ENCODE measurements at places on chromosomes 3 and 15. TPM values are rescaled to one million over a fixed set of nuclear protein-coding genes. Genes with fewer than 3 reads are reported as not detected.

- DNase-seq, result no peak
- H3K27ac ChIP-seq, result no peak overlapping the region
- H3K27me3 ChIP-seq, result no peaks in the 10 kb centered on the region
- H3K36me3 ChIP-seq, result no peaks in the 10 kb centered on the region
Observed at GRCh38 chr3:9834520-9835380, 9.1 kb downstream of the RPUSD3 start.

DNA sequence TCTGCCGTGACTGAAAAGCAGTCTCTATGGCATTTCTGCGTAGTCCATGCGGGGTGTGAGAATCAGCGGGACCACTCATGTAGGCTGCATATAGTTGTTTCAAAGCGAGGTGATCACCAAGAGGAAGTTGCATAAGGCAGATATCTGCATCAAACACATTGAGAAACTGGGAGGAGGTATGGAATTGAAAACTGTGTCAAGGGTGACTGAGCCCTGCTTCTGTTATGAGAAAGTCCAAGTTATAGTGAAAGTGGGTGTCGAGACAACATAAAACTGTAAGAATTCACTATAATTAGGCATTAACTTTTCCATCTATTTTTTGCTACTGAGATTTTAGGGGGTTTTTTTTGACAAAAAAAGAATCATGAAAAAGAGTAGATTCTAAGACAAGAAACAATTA lies 109.3 kb downstream of the ZIC1 start:
- H3K4me1 ChIP-seq, result peaks cover 21% of the 10 kb centered on the region
- H3K4me3 ChIP-seq, result no peak overlapping the region
- DNase-seq, result no peak
- no peaks in the 10 kb centered on the region for H3K27me3 ChIP-seq

RAB7A gene
- total RNA-seq, result 51.2 TPM

GRCh38 chr3:13668136-13668535 lies 119.2 kb downstream of the FBLN2 start:
- H3K4me1 ChIP-seq, result no peaks in the 10 kb centered on the region
- no peak for DNase-seq
- no peak overlapping the region for H3K27ac ChIP-seq

ALDH1A2 gene
- total RNA-seq, result 30.8 TPM

FOXB1 gene
- total RNA-seq, result 9.6 TPM

CLSTN2 gene
- total RNA-seq, result 0.22 TPM

DNA sequence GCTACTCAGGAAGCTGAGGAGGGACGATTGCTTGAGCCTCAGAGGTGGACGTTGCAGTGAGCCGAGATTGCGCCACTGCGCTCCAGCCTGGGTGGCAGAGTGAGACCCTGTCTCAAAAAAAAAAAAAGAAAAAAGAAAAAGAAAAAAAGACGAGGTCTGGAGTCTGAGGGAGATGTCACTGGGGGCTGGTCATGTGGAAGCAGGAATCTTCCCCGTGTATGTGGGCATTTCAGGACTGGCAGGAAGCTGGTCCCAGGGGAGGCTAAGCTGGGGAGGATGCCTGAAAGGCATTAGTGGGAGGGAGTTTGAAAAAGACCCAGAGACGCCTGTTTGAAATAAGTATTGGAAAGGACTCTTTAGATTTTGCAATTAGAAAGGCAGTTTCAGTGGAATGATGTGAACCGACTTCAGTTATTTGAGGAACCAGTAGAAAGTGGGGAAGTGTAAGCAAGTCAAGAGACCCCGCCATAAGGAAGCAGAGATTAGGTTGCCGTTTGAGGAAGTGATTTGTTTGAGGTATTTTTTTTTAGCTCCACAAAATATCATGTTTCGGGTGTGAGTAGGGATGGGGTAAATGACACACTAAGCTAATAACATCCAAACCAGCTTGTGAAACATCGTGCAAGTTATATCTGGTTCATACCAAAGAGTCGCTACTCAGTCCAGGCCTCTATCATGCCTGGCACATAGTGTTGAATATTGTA lies 55.5 kb downstream of the ST6GAL1 start:
- H3K27me3 ChIP-seq, result no peaks in the 10 kb centered on the region
- H3K4me1 ChIP-seq, result no peaks in the 10 kb centered on the region
- no peak overlapping the region for H3K27ac ChIP-seq

PLA1A gene
- total RNA-seq, result not detected

P3H2 gene
- 9.0 TPM for total RNA-seq

DNA sequence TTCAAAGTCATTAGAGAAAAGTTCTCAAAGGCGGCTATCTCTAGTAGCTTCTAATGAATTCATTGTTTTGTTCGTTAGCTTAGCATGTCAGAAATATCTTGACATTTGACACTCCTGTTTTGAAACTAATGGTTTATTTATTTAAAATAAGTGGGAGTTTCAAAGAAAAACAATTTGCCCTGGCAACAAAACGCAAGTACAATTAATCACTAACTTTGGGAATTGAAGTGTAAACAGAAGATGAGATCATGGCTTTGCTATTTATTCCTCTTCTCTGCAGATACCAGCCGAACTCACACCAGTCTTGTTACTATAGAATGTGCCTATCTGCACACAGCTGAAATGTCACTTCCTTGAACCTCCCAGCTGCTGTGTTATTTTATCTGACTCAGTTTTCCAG lies 27.5 kb downstream of the MASP1 start:
- H3K4me3 ChIP-seq, result no peak overlapping the region
- no peaks in the 10 kb centered on the region for H3K4me1 ChIP-seq
- no peak for DNase-seq
- no peaks in the 10 kb centered on the region for H3K27me3 ChIP-seq
- H3K36me3 ChIP-seq, result no peaks in the 10 kb centered on the region
- H3K27ac ChIP-seq, result no peak overlapping the region

DNA sequence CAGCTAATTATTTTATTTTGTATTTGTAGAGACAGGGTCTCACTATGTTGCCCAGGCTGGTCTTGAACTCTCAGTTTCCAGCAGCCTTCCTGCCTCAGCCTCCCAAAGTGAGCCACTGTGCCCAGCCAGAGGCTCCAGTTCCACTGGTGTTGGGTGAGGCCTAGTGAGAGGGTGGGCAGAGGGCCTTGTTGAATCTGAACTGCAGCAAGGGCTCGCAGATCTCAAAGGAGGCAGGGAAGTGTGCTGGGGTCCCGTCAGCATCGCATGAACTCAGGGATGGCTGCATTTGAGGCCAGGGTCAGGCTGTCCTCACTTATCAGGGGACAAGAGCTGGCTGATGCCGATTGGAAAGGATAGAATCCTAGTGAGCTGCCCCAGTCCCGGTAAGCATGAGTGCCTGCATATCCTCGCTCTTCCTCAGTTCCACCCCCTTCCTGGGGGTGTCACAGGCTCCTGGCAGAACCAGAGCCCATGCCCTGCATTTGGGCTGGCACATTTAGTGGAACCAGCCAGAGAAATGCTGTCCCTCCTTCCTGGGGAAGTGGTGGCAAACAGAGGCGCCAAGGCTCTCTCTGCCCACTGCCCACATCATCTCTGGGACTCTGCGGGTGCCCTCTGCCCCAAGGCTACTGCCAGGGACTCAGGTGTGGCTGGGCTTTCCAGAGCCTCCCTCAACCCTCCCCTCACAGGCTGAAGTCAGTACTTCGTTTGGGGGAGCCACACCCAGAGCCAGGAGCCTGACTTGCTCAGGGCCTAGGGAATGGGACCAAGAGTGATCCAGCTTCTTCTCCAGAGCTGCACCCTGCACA lies 24.1 kb downstream of the ALS2CL start:
- no peak overlapping the region for H3K27ac ChIP-seq
- H3K36me3 ChIP-seq, result no peaks in the 10 kb centered on the region

GRCh38 chr3:141330718-141331376 lies 37.5 kb upstream of the ZBTB38 start:
- no peak overlapping the region for H3K27ac ChIP-seq
- H3K27me3 ChIP-seq, result no peaks in the 10 kb centered on the region
- H3K4me1 ChIP-seq, result peaks cover 7% of the 10 kb centered on the region
- no peak overlapping the region for H3K4me3 ChIP-seq
- DNase-seq, result no peak

EPHB3 gene
- total RNA-seq, result 2.3 TPM

ERICH6 gene
- total RNA-seq, result not detected

CCDC39 gene
- 3.3 TPM for total RNA-seq

- no peak overlapping the region for H3K27ac ChIP-seq
- no peak for DNase-seq
- peaks cover 45% of the 10 kb centered on the region for H3K4me1 ChIP-seq
- H3K27me3 ChIP-seq, result peaks cover 9% of the 10 kb centered on the region
- H3K36me3 ChIP-seq, result no peaks in the 10 kb centered on the region
Observed at GRCh38 chr15:70439304-70439877, 324.0 kb downstream of the UACA start.

- H3K27ac ChIP-seq, result no peak overlapping the region
- no peaks in the 10 kb centered on the region for H3K36me3 ChIP-seq
- DNase-seq, result no peak
Observed at GRCh38 chr3:183875411-183875810, 9.3 kb downstream of the PARL start.

GRCh38 chr15:67224889-67225288 lies 29.6 kb downstream of the AAGAB start:
- H3K27me3 ChIP-seq, result no peaks in the 10 kb centered on the region
- peaks cover 6% of the 10 kb centered on the region for H3K36me3 ChIP-seq
- H3K4me3 ChIP-seq, result no peak overlapping the region
- no peaks in the 10 kb centered on the region for H3K4me1 ChIP-seq

FRMD4B gene
- total RNA-seq, result 13.0 TPM

STAC gene
- total RNA-seq, result 9.6 TPM

GRCh38 chr3:145959457-145960088 lies 201.4 kb downstream of the PLOD2 start:
- H3K4me1 ChIP-seq, result no peaks in the 10 kb centered on the region
- H3K36me3 ChIP-seq, result no peaks in the 10 kb centered on the region
- no peak overlapping the region for H3K4me3 ChIP-seq
- no peak overlapping the region for H3K27ac ChIP-seq

NR1I2 gene
- 0.22 TPM for total RNA-seq

ROBO1 gene
- total RNA-seq, result 169 TPM

DNA sequence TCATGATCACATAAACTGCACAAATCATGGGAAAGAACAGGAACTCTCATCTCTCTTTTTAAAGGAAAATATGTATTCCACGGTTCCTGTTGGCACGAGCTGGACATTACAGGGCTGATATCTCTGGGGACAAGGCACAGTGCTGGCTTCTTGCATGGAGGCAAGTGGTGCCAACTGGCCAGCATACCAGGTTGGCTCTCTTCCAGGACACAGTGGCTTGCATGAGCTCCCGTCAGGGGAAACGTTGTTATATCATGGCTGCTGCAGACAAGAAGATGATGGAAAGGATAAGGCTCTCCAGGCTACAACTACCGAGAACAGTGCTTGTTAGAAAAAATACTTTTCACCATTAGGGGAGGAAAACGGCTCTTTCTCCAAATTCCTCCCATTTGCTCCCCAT lies 283.9 kb downstream of the RORA start:
- H3K4me3 ChIP-seq, result no peak overlapping the region
- DNase-seq, result no peak
- H3K27ac ChIP-seq, result no peak overlapping the region

GP9 gene
- total RNA-seq, result not detected

C3orf22 gene
- not detected for total RNA-seq

- no peaks in the 10 kb centered on the region for H3K36me3 ChIP-seq
- no peak overlapping the region for H3K27ac ChIP-seq
- H3K27me3 ChIP-seq, result no peaks in the 10 kb centered on the region
- H3K4me1 ChIP-seq, result no peaks in the 10 kb centered on the region
- H3K4me3 ChIP-seq, result no peak overlapping the region
Observed at GRCh38 chr3:48960841-48961413, 29.1 kb upstream of the P4HTM start.

DNA sequence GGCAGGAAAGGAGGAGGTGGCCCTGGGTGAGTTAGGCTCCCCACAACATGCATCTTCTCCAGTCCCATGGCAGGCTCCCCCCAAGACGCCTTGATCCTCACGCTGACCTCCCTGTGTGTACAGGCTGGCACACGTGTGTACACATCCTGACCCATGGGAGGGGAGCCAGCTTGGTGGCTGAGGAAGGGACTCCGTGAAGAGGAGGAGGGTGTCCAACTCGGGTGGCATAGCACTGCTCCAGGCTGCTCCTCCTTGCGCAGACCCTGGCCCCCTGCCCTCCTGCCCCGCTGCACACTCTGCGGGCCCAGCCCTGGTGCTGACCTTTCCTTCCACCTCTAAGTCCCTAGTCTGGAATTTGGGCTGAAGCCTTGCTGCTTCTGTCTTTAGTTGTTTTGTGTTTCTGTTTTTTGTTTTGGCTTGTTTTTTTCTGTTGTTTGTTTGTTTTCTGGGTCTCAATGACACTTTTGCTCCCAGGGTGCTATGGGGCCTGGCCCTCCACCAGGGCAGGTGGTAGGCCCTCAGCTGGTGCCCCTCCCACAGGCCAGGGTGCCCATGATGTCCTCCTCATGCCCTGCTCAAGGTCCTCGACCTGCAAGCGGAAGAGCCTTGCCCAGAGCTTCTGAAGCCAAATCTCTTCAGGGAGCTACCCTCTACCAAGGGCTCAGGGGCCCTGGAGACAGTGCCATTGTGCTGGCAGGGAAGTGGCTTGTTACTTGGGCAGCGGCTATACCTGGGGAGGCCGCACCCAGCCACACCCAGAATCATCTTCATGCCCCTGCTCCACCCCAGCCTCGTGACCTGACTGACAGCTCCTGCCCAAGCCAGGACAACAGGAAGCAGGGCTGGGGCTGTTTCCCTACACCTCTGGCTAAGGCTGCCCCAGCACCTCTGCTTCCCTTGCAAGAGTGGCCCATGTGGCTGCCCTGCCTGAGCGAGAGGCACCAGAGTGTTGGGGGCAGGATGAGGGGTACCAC lies 5.1 kb downstream of the EPHB3 start:
- H3K36me3 ChIP-seq, result no peaks in the 10 kb centered on the region
- H3K4me1 ChIP-seq, result peaks cover 56% of the 10 kb centered on the region
- no peak for DNase-seq
- H3K4me3 ChIP-seq, result no peak overlapping the region

DNA sequence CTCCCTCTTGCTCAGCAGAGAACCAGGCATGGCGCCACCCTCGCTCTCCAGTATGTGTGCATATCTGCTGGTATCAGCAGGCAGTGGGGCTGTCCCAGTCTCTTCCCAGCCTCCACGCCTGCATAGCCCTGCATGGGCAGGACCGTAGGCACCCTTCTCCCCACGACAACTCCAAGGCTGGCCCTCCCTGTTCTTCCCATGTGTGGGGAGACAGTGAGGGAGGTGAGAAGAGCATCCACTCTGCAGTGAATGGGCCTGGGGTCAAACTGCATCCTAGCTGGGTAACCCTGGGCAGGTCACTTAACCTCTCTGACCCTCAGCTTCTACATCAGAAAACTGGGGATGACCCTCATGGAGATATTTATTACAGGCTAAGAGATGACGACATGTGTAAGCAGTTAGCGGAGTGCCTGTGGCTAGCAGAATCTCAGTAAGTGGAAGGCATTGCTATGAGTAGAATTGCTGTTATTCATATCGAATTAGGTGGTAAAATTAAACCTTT lies 13.3 kb upstream of the SSUH2 start:
- no peak overlapping the region for H3K27ac ChIP-seq
- H3K36me3 ChIP-seq, result no peaks in the 10 kb centered on the region
- no peaks in the 10 kb centered on the region for H3K4me1 ChIP-seq
- no peak overlapping the region for H3K4me3 ChIP-seq
- no peaks in the 10 kb centered on the region for H3K27me3 ChIP-seq

DNA sequence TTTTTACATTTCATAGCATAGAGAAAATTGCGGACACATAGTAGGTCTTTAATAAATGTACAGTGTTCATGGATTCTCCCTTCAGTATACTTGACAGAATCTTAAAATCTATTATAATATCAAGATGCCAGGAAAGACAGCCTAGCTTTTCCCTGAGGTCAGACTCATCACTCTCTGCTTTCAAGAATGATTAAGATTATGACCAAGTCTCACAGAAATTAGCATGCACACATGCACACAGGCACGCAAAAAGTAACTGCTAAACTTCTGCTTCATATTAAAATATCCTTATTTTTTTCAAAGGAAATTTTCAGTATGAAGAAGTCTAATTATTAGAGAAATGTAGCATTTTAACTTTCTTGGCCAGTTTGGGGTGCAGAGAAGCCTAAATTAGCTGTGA lies 493.8 kb upstream of the NECTIN3 start:
- no peaks in the 10 kb centered on the region for H3K36me3 ChIP-seq
- DNase-seq, result no peak
- no peak overlapping the region for H3K4me3 ChIP-seq
- H3K27me3 ChIP-seq, result no peaks in the 10 kb centered on the region
- no peak overlapping the region for H3K27ac ChIP-seq

Data from neural progenitor cell (in vitro differentiated cells).